Epithelial cell of prostate (primary cell): ENCODE measurements at places on chromosomes 3 and 15.
A peak's percentile ranks its signal among the peaks of the same experiment; 100 is the strongest.

GRCh38 chr3:12299026-12299425 is 10.2 kb downstream of the PPARG start:
- no peak for DNase-seq

GRCh38 chr15:70274255-70274880 is 176.7 kb upstream of the TLE3 start:
- DNase-seq: no peak

DNA sequence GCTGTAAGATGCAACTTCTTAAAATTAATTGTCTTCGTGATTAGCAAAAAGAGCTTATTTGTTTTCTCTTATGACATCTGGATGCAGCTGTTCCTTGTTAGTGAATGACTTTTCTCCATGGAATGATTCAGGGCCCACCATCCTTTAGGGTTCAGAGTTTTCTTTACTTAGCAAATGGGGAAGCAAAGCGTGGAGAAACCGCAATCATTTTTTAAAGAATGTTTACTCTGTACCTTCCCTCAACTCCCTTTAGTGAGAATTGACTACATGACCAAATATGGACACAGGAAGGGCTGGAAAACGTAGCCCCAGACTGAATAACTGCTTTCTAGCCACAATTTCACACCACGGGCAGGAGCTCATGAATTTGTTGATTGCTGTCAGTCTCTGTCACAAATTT is 130.1 kb downstream of the EDEM1 start:
- no peak for DNase-seq

GRCh38 chr3:103341078-103341606 is 906.3 kb downstream of the ZPLD1 start:
- DNase-seq: no peak

GRCh38 chr3:37921025-37921424 is 59.3 kb downstream of the CTDSPL start:
- no peak for DNase-seq

DNA sequence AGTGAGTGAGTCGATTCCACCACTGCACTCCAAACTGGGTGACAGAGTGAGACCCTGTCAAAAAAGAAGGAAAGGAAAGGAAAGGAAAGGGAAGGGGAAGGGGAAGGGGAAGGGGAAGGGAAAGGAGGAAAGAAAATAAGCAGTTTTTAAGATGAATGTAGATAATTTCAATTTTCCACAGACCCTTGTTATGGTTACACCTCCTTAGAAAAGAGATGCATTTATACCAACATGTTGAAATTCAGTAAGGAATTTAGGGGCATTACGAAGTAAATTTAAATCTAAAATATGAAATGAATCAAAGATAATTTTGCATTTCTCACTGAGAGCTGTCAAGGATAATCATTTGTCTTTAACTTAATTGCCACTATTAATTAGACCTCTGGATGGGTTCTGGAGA is 146.5 kb upstream of the TMC3 start:
- no peak for DNase-seq

DNA sequence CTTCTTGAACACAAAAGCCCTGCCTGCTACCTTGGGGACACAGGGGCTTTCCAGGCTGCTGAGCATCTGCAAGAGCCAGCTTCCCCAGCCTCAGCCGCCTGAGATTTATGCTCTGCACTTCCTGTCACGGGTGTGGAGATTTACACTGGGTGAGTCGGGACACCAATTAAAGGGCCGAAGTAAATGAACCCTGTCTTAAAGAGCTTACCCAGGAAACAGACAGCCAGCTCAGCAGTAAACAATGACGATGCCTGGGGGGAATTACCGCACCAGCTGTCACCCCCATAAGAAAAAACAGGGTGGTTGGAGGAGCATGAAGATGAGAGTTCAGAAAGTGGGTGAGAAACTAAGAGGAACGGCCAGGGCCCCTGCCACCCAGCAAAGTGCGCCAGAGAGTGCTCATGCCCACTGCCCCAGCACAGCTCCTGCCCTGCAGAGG is 37.5 kb upstream of the IQSEC1 start:
- DNase-seq: no peak

DNA sequence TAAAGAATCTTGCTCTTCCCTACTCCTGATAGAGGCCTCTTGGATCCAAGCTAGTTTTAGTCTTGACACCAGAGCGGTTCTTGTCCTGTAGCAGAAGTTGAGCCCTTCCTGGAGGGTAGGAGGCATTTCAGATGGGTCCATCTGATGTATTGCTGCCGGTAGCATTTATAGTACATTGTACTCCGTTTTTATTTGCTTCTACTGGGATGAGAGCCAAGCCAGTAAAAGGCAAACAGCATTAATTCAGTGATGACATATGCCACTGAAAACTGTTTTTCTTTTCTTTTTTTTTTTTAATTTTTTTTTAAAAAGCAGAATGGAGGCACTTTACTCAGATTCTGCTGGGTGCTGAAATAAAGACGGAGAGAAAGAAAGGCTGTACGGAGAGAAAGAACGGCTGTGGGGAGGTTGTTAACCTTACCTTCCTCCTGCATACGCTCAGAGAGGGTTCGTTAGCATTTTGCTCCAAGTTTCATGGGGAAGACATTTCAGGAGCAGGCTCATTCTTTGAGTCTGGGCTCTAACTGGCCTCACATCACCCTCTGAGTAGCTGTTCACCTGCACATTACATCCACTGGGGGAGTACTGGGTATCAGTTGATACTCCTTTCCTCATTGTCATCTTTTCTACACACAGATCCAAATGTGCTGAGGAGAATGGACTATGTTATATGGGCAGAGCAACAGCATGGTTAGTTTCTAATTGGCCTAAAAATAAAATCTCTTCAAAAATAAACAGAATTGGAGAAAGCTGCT is 161.5 kb downstream of the FEZF2 start:
- DNase-seq: no peak

DNA sequence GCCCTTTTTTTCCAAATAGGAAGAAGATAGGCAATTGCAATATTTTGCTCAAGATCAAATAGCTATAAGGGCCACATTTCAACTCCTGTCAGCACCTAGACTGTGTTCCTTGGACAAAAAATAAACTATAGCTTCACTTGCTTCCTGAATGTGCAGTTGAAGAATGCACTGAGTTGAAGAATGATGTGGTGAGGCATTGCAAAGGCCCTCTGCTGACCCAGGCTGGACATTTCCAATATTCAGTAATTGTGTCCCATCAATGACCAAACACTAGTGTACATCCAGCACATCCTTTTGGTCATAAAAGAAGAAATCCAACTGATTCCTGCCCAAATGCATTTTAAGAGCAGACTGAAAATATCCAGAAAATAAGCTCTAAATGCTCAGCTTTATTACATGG is 424.8 kb upstream of the TGFBR2 start:
- no peak for DNase-seq

GRCh38 chr3:110343945-110344344 is 727.7 kb upstream of the NECTIN3 start:
- DNase-seq: no peak

DNA sequence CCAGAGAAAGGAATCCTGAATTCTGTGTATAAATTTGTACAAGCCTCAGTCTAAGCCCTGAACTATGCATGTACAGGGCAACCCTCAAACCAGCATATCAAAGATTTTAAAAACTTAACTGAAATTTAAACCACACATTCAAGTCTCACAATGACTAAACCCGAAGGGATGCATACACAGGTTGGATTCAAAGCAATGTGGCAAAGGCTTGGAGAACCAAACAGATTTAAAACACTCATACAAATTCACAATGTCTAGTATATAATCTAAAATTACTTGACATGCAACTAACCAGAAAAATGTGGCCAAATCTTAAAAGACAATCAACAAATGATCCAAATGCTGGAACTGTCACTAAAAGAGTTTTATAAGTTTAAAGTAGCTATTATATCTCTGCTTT is 36.4 kb downstream of the CEP152 start:
- no peak for DNase-seq

- DNase-seq: no peak
Measured at GRCh38 chr3:142884531-142884930, 4.4 kb downstream of the PCOLCE2 start.

GRCh38 chr15:71125831-71126450 is 10.7 kb downstream of the THSD4 start:
- no peak for DNase-seq

DNA sequence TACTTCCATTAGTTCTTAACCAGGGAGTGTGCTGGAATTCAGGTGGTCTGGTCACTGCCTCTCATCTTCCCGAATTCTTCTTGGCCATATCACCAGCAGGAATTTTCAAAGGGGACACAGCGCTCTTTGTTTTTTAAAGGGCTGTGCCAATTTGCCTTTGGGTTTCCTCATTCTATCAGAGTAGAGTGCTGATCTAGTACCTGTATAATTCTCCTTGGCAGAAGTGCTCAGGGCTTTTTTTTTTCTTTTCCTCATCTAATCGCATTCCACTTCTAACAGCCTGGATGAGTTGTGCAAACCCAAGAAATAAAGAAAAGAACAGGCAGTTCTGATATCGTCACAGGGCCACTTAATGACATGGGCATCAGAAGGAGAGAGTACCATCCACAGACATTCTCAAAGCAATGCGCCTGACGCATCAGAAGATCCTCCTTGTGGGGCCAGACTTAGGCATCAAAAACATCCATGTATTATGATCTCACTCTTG is 121.0 kb downstream of the ASB7 start:
- no peak for DNase-seq

DNA sequence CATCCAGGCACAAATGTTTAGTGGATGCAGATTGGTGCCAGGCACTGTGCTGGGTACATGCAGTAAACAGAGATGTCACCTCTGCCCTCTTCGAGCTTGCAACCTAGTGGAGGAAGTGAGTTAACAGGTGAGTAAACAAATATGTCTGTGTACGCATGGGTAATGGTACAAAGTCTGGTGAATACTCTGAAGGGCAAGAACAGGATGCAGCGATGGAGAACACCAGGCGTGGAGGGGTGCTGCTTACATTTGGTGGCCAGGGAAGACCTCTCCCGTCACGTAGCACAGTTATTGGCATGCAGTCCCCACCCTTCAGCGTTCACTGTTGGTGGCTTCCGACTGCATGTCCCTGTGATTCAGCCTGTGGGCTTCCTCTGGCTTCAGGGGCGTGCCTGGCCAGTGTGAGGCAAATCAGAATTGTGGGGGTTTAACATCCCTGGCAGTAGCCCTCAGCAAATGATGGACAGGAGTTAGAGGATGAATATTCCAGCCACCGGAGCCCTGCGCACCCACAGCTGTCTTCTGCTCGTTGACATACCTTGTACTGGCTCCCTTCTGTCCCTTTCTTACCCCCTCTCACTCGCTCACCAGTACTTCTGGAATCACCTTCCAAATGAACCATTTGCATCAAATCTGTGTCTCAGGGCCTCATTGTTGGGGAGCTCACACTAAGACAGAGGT is 9.1 kb upstream of the HDAC11 start:
- DNase-seq: no peak

GRCh38 chr15:69600556-69601085 is 148.0 kb downstream of the RPLP1 start:
- no peak for DNase-seq

GRCh38 chr3:60578936-60579335 is 672.3 kb downstream of the FHIT start:
- DNase-seq: peak; percentile 45

- DNase-seq: no peak
Measured at GRCh38 chr3:13788522-13789424, 91.1 kb downstream of the WNT7A start.

- DNase-seq: no peak
Measured at GRCh38 chr3:48026098-48026497, 9.9 kb upstream of the MAP4 start.

DNA sequence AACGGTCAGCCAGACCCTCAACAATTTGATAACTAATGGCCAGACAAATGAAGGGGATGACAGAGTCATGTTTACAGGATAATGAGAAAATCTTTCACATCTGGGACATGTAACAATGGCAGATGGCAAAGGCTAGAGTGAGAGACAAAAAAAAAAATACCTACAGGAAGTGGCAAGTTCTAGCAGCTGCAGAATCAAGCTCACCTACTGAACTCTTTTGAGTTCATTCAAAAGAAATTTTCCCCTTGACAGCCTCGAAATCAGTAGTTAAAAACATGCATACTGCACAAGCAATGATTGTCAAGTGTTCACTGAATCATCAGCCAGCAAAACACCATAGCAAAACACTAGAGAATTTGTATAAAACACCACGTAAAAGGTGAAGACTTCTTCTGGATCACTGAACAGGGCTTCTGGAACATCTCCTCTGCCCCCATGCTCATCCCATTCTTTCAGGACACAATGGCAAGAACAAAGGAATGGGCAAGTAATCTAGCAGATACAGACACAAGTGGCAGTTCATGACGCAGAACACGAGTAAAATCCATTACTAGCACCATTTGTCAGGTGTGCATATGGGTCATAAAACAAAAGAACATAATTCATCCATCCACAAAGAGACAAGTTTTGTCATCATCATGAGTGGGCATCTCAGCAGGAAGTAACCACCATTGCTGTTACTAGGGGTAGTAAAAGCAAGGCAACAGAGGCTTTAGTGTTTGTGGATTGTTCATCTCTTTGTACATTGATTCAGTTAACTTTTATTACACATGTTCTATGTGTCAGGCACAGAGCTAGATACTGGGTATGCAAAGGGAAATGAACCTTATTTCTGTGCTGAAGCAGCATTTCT is 13.8 kb upstream of the KCNMB2 start:
- DNase-seq: no peak

GRCh38 chr3:39491733-39492350 is 24.4 kb downstream of the MOBP start:
- DNase-seq: no peak

GRCh38 chr3:87997298-87997697 is 61.5 kb downstream of the CGGBP1 start:
- DNase-seq: no peak

DNA sequence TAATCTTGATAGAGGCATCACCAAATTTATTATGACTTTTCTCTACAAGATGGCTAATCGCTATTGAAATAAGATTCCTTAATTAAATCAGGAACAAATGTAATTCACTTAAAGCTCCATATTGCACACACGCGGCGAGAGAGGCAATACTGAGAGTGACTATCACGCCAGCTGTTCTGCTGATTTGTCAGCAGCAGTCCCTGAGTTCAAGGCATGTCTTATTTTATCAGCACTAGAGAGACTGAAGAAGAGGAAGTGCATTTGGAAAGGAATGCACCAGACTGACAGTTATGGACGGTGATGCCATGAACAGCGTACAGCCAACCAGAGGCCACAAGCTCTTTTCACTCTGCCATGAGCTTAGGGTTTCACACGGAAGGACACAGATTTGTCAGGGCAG is 83.6 kb upstream of the SLCO3A1 start:
- DNase-seq: no peak

GRCh38 chr15:97140216-97140615 is 809.7 kb downstream of the NR2F2 start:
- no peak for DNase-seq

GRCh38 chr3:127457094-127457475 is 133.4 kb downstream of the TPRA1 start:
- DNase-seq: peak; percentile 20

- DNase-seq: no peak
Measured at GRCh38 chr3:196726788-196727675, 12.6 kb upstream of the PAK2 start.

GRCh38 chr3:131694376-131694775 is 191.6 kb upstream of the MRPL3 start:
- no peak for DNase-seq
